Stimulated activated CD4-positive, alpha-beta T cell treated with anti-CD3 and anti-CD28 coated beads, Interleukin-15, amount 100 ng/mL, for 1 hour (primary cell): ENCODE measurements at places on chromosomes 6 and 20.

DNA sequence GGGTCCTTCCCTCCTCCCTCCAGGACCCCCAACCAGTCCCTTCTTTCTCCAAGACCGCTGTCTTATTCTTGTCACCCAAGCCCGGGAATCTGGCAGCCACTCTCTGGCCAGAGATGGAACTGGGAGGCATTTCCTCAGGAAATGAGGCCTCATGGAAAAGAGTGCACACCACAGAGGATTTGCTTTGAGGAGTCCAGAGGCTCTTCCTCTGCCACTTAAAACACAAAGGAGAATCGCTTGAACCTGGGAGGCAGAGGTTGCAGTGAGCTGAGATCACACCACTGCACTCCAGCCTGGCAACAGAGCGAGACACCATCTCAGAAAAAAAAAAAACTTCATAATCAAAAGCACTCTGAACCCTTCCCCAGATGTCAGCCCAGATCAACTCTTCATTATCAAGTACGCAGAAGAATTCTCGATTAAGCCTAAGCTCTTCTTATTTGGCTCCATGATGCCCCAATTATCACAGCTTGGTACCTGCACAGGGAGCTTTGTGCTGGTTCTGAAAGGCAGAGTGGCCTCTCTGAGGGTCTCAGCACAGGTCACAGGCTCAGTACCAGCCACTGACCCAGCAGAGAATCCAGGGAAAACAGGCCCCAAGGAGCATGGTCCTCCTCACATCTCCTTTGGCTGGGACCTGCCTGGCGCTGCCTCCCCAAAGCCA lies 82.9 kb upstream of the MAFB start:
- DNase-seq = no peak

DNA sequence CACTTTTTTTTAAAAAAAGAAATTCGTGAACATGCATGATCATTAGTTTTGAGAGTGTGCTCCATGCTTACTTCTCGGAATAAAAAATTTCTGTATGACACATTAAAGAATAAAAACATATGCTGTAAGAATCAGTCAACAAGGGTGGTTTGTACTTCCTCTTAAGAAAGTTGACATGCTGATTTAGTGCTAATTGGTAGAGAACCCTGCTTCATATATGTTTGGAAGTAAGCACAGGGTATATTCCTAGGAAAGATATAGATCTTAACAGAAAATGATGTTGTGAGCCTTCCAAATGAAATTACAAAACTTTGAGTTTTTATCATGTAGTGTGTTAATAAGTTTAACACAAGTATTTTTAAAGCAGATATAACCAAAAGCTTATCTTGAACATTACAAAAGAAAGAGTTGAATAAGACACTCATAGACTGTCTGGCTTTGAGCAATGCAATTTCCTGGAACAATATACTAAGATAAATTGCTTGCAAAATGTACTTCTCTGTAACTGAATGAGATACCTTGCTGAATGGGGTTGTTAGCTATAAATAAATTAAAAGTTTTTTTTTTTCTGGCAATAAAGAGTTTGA lies 13.8 kb upstream of the VIP start:
- no peak for DNase-seq

GRCh38 chr6:19052219-19052618 lies 665.1 kb downstream of the RNF144B start:
- no peak for DNase-seq

DNA sequence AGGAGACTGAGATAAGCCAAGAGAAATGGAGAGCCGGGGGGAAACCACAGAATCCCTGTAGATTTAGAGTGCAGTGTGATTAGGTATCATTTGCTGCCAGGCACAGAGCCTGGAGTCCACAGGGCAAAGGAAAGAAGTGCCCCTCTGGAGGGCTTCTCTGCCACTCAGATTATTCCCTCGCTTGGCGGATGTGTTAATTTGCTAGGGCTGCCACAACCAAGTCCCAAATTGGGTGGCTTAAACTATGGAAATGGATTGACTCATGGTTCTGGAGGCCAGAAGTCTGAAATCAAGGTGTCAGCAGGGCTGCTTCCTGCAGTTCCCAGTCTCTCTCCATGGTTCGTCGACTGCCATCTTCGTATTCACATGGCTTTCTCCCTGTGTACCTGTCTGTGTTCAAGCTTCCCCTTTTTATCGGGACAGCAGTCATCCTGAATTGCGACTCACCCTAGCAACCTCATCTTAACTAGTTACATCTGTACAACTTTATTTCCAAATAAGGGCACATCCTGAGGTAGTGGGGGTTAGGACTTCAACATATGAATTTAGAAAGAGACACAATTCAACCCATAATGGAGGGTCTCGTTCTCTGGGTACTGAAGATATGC lies 122.2 kb downstream of the ANKRD60 start:
- DNase-seq = no peak

DNA sequence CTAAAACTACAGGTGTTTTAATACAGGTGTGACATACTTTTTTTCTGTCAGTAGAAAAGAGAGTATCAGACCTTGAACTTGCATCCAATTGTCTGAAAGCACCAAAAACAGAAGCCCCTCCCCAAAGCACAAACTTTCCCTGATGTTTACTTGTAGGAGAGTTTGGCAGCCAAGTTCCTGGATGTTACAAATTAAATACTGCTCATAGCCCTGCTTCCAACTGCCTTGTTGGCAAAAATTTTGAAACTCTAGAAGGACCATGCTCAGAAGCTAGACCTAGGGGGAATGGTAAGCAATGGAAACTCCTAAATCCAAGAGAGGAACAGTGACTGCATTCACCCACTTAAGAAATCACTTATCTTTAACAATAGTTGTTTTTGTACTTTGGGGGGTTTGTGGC lies 17.0 kb upstream of the ARG1 start:
- DNase-seq = no peak

DNA sequence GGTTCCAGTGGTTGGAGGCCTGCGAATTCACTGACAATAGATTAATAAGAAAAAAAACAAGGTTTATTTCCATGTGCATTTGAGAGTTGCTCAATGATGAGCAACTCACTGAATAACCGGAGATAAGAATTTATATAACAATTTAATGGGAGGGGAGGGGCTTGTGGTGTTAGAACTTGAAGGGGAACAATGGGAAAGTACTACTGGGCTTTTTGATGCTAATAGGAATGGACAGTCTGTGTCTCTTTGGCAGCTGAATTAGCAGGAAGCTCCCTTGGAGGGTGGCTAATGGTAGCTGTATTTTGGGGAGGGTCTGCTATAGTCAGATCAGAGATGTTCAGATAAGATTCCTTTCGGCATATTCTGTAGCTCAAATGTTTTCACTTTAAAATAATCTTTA lies 62.4 kb upstream of the GMDS start:
- DNase-seq = no peak
